ENCODE measurements at places on chromosomes 13 and 19. TPM values are rescaled to one million over a fixed set of nuclear protein-coding genes. Genes with fewer than 3 reads are reported as not detected.

DNA sequence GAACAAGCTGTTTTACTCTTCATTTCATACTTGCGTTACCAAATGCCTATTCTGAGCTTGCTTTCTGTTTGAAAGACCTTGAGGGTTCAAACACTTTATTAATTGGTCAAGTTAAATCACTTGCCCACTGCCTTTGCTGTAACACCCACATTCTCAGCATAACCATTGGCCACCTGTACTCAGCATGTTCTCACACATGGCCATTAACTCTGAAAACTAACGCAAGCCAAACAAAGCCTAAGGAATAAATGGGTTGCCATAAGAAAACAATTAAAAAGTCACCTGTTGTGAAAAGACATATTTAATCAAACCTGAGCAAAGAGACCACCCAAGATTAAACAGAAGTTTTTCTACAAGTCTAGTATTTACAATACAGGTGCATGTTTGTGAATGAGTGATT lies 517.2 kb upstream of the SPRY2 start:
- DNase-seq = no peak

GRCh38 chr13:48477191-48477855 lies 55.6 kb downstream of the RCBTB2 start:
- no peak for DNase-seq

DNA sequence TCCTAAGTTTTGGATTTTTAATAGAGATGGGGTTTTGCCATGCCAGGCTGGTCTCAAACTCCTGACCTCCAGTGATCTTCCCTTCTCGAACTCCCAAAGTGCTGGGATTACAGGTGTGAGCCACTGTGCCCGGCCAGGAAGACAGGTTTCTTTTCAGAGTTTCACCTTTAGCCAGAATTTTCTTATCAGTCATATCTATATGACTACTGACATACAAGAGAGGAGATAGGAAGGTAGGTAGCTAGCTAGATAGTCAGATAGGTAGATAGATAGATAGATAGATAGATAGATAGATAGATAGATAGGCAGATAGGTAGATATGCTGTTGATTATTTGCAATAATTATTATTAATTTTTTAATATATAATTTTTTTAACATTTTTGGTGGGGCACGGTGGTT lies 7.6 kb downstream of the CBLC start:
- DNase-seq = no peak

GRCh38 chr13:90416519-90416918 lies 931.0 kb upstream of the MIR17HG start:
- peak; percentile 18 for DNase-seq

DNA sequence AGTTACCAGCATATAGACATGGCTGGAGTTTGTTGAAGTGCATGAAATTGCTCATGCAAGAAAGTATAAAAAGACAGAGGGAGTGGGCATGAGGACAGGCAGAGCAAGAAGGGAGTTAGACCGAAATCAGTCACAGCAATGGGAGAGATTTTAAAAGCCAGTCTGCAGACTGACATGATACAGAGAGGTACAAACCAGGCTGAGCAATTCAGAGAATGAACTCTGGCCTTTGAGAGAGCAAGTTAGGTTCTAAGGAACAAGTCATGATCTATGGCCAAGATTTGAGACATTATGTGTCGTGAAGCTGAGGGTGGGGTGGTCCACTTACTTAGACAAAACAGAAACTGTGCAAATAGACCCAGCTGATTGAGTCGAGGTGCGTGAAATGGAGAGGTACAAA lies 93.4 kb upstream of the TSC22D1 start:
- DNase-seq = no peak

- no peak for DNase-seq
Observed at GRCh38 chr13:22009500-22009899, 338.6 kb downstream of the FGF9 start.

DNA sequence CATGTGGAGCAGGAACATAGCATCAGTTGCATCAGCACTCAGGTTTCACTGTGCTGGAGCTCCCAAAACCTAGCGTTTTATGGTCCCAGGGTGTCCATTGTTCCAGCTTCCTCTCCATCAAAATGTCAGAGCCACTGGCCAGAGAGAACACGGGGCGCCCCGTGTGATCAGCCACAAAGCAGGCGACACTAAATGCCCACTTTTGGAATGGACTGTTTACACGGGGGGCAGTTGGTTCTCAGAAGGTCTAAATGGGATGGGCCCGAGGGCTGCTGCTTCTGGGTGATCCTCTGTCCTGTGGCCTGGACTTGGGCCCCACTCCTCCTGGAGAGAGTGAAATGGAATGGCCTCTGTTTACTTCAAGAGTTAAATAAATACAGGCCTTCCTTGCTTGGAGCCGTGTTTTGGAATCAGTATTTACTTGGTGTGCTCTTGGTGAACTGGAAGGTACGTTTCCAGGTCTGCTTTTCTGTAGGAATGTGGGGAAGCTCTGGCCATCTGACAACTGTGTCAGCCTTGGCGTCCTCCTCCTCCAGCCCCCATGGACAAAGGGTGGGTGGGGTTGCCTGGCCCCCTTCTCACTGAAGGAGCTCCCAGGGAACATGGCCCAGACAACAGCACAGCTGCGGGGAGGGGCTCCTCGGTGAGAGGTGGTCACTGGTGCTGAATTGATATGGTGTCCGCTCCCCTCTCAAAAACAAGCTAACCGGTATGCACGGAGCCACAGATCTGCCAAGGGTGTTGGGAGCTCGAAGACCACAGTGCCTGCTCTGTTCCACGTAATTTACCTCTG lies 16.1 kb upstream of the MCF2L start:
- no peak for DNase-seq

- DNase-seq = no peak
Observed at GRCh38 chr13:34247596-34247995, 429.6 kb downstream of the RFC3 start.

- DNase-seq = no peak
Observed at GRCh38 chr13:98327371-98328270, 150.6 kb upstream of the RNF113B start.

DNA sequence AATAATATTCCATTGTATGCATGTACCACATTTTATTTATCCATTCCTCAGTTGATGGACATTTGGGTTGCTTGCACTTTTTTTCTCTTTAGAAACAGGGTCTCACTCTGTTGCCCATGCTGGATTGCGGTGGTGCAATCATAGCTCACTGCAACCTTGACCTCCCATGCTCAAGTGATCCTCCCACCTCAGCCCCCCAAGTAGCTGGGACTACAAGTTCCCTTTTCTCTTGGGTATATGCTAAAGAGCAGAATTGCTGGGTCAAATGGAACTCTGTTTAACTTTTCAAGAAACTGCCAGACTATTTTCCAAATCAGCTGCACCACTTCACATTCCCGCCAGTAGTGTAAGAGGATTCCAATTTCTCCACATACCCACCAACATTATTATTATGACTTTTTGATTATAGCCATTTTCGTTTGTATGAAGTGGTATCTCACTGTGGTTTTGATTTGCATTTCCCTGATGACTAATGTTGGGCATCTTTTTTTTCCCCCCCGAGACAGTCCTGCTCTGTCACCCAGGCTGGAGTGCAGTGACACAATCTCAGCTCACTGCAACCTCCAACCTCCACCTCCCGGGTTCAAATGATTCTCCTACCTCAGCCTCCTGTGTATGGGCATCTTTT lies 7.6 kb upstream of the IPO5 start:
- DNase-seq = no peak

DNA sequence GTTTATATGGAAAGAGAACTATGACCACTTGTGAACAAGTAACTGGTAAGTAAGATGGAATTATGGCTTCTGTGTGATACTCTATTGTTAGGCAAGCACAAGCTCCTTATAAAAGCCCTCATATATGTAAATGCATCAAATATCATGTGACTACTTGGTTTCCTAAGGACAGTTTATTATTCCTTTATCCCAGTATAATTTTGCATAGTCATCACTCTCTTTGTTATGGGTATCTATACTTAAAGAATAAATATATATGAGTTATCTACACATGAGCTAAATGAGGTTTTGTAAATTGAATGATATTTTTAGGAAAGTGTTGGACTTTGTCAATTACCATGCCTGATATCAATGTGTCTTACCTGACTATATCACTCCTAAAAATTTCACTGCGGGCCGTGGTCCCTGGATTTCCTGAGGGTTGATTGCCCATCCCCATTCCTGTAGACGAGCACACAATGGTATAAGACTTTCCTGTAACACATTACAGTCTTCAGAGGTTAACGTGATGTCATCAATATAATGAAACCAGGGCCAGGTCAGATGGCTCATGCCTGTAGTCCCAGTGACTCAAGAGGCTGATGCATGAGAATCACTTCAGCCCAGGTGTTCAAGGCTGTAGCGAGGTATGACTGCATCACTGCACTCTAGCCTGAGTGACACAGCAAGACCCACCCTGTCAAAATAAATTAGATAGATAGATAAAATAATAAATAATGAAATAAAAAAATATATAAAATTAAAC lies 20.7 kb downstream of the ZNF844 start:
- no peak for DNase-seq

GRCh38 chr13:38880397-38880796 lies 110.2 kb downstream of the STOML3 start:
- no peak for DNase-seq

DNA sequence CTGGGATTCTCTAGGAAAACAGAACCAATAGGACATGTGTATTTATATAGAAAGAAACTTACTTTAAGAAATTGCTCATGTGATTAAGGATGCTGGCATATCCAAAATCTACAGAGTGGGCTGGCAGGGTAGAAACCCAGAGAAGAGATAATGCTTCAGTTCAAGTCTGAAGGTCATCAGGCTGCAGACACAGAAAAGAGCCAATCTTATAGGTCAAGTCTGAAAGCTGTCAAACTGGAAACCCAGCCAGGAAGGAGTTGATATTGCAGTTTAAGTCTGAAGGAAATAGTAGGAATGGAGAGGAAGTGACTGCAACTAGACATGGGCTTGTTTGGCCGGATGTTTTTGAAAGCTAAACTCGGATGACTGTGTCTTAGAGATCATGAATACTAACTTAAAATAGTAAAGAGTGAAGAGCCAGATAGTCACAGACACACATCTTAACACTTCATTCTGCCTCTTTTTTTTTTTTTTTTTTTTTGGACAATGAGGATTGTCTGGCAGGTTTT lies 125.3 kb upstream of the GPC6 start:
- DNase-seq = no peak

DNA sequence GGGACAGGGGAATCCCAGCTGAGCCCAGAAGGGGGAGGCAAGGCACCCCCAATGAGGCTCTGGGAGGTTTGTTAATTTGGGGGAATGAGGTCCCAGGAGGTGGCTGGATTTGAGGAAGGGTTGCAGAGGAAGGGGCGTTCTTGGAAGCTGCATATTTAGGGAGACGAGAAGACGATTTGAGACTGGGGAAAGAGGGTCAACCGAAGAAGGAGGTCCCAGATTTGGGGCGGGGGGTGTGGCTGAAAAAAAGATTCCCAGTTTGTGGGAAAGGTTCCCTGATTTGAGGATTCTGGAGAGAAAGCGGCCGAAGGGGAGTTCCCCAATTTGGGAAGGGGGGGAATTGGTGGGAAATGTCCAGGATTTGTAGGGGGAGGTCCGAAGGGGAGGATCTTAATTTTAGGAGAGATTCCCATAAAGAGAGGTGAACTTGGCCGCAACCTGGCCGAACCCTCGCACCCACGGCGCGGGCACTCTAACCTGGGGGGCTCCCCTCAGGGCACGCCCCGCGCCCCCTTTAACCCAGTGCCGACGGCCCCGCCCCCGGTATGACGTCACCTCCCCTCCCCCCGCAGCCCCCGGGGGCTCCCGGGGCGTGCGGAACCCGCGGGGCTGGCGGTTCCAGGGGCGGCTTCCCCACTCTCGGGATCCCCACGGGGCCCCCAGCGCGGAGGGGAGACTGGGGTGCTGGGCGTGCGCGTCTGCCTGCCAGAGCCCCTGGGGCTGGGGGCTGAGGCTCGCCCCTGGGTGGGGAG lies 1.2 kb downstream of the PTPRS start:
- DNase-seq = no peak

DNA sequence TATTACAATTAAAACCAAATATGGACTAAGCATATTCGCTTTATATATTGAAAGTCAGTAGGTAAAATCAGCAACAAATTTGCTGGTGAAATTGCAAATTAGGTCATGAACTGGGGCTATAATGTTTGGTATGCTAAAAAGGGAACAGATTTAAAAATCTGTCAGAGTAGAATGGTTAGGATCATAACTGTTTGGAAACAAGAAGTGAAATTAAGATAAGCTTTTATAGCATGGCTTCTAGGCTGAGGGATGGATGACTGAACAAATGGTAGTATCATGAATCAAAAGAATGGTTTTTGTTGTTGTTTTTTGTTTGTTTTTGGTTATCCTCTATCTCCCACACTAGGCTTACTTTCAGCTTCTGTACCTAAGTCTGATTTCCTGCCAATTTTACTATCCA lies 1090.4 kb downstream of the PCDH9 start:
- no peak for DNase-seq

DNA sequence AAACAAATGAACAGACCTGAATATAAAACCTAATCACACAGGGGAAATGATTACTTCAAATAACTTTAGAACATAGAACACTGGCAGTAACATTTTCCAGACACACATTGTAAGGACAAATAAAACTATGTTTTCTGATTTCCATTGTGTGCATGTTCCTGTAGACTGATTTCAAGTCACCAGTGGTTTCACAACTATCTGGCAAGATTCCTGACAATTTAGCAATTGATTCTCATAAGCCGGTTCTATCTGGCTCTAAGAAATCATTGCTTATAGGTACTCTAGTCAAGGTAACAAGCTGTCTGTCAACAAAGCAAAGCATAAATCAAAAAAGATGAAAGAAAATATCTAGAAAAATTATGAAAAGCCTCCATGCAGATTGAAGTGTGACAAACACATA lies 19.6 kb upstream of the PCCA start:
- DNase-seq = peak; percentile 80

DNA sequence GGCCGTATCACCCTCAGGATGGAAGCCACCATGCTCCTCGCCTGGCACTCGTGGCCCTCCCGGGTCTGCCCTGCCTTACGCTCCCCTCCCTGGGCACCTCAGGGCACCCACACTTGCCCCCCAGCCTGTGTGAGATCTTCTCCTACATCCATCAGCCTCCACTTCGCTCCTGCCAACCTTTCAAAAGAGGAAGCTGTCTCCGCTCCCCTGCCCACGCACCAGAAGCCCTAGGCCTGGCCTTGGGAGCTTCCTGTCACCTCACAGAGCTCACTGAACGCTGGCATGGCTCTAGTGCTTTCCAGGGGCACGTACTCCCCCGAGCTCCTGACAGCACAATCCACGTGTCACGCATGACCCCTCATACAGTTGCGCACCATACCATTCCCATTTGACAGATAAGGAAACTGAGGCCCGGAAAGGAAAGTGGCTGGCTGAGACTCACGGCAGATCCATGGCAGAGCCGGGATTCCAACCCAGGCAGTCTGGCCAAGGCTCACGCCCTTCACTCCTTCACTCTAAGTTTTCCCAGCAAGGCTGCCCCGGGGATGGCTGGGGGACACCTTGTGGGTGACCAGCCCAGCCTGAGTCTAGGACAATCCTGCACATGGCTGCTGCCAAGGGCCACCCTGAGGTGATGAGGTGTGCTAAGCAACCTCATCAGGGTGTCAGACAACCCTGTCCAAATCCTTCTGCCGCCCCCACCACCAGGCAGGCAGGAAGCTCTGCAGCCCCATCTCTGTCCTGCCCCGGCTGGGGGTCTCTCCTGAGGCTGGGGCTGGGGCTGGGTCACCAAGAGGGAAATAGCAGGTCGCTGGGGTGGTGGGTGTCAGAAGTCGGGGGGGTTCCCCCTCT lies 19.3 kb downstream of the PPP1R12C start:
- DNase-seq = no peak

The GFY gene
- total RNA-seq = not detected

The HIPK4 gene
- total RNA-seq = not detected

The SLC7A10 gene
- total RNA-seq = not detected

The FCER2 gene
- total RNA-seq = not detected

The VSIG10L gene
- 0.51 TPM for total RNA-seq

The PRR22 gene
- 1.5 TPM for total RNA-seq

The CGB1 gene
- total RNA-seq = not detected

The SIGLEC12 gene
- not detected for total RNA-seq

The PSG1 gene
- 0.06 TPM for total RNA-seq

The KLK2 gene
- total RNA-seq = not detected

Data from epithelial cell of proximal tubule (primary cell).